ENCODE measurements at places on chromosomes 7 and 10.

DNA sequence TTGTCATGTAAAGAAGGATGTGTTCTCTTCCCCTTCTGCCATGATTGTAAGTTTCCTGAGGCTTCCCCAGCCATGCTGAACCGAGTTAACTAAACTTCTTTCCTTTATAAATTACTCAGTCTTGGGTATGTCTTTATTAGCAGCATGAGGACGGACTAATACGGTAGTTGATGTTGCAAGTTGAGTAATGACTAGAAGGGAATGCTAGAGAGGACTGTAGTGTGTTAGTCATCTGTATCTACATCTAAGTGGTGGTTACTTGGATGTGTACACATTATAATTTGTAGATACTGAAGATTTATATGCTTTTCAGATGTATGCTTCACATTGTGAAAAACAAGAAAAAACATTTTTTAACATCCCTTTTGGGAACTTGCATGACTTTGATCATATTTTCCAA lies 244.6 kb downstream of the POLR1F start:
- DNase-seq, result no peak

GRCh38 chr10:86644794-86645445 lies 9.4 kb upstream of the OPN4 start:
- no peak for DNase-seq

DNA sequence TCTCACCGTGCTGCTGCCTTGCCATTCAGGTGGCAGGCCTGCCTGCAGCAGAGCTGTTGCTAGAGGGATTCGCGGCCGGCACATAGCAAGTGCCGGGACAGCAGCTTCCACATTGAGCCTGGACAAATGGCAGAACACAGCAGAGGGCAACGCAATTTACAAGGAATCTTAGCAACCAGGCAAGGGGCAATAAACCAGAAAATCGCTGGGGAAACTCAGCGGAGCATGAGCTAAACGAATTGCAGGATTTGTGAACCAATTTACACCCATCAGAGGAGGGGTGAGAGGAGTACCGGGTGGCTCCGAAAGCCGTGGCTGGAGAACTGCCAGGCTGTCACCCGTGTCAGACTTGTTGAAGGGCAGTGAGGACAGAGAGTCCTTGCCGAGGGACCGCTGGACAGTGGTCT lies 58.6 kb upstream of the LOXL4 start:
- DNase-seq, result no peak

DNA sequence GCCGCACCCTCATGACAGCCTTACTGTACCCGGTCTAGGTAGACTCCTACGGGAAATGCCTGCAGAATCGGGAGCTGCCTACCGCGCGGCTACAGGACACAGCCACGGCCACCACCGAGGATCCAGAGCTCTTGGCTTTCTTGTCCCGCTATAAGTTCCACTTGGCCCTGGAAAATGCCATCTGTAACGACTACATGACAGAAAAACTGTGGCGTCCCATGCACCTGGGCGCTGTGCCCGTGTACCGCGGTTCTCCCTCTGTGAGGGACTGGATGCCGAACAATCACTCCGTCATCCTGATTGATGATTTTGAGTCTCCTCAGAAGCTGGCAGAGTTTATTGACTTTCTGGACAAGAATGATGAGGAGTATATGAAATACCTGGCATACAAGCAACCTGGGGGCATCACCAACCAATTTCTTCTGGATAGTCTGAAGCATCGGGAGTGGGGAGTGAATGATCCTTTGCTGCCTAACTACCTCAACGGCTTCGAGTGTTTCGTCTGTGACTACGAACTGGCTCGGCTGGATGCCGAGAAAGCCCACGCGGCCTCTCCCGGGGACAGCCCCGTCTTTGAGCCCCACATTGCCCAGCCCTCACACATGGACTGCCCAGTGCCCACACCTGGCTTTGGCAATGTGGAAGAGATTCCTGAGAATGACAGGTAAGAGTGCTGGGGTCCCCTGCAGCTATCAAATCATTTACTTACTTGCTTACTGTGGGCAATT lies 8.5 kb upstream of the CHCHD1 start:
- no peak for DNase-seq

DNA sequence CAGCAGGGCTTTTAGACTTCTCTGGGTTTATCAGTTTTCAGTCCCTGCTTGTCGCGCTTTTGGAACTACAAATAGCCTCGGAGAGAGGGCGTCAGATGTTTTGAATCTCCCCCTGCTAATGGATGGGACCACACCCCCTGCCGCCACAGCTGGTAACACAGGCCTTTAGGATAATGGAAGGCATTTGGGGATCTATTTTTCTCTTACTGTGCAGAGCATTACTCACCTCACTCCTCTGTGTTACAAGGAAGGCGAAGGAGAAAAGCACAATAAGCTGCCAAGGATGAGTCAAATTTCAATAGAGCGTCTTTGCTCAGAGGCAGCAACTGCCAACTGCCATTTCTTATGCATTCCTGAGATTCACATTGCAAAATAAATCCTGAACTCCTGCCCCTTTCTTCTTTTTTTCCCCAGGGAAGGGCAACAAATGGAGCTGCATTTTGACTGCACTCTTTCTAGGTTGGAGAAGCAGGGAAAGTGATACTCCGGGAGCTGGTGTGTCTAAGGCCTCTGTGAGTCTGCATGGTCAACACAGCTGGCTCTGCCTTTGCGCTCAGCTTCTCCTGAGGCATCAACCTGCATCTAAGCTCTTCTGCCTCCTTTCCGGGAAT lies 31.5 kb upstream of the SMNDC1 start:
- DNase-seq, result peak; percentile 92

- no peak for DNase-seq
Observed at GRCh38 chr7:142181966-142182365, 70.4 kb downstream of the MGAM2 start.

- DNase-seq, result no peak
Observed at GRCh38 chr10:86533328-86533727, 11.7 kb upstream of the WAPL start.

GRCh38 chr7:98285157-98286092 lies 3.9 kb downstream of the BRI3 start:
- DNase-seq, result no peak

Measured in foreskin keratinocyte (primary cell).